ENCODE measurements at places on chromosomes 5 and 9.

GRCh38 chr5:84861306-84861705, 476.6 kb upstream of the EDIL3 start:
- DNase-seq: no peak

- DNase-seq: no peak
Observed at GRCh38 chr5:110940136-110940535, 131.4 kb upstream of the TSLP start.

GRCh38 chr9:98064623-98065392, 8.3 kb downstream of the NANS start:
- DNase-seq: no peak

GRCh38 chr5:93257616-93258015, 323.4 kb downstream of the NR2F1-AS1 start:
- DNase-seq: no peak

GRCh38 chr9:38068701-38069628, at the start of gene SHB:
SHB (minus strand) TSS chr9:38069227; CDS start chr9:38068645, 582 bp downstream.
- DNase-seq: peak; percentile 83

GRCh38 chr9:101604296-101604695, 9.5 kb upstream of the PPP3R2 start:
- DNase-seq: no peak
